ENCODE measurements at places on chromosomes 1 and 21.
A peak's percentile ranks its signal among the peaks of the same experiment; 100 is the strongest.

GRCh38 chr1:16181887-16182719 lies 26.2 kb upstream of the EPHA2 start:
- no peak for DNase-seq

GRCh38 chr1:41767534-41768525 lies 150.9 kb downstream of the HIVEP3 start:
- no peak for DNase-seq

GRCh38 chr1:85339089-85339488 lies 62.7 kb upstream of the BCL10 start:
- DNase-seq, result no peak

GRCh38 chr1:110312188-110313121 lies 26.7 kb upstream of the RBM15 start:
- peak; percentile 79 for DNase-seq

DNA sequence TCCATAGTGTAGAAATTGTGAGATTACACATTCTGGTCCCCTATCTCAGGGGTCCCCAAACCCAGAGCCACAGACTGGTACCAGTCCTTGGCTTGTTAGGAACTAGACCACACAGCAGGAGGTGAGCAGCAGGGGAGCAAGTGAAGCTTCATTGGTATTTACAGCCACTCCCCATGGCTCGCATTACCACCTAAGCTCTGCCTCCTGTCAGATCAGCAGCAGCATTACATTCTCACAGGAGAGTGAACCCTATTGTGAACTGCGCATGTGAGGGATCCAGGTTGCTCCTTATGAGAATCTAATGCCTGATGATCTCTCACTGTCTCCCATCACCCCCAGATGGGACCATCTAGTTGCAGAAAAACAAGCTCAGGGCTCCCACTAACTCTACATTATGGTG lies 229.7 kb upstream of the IRF2BP2 start:
- DNase-seq, result no peak

DNA sequence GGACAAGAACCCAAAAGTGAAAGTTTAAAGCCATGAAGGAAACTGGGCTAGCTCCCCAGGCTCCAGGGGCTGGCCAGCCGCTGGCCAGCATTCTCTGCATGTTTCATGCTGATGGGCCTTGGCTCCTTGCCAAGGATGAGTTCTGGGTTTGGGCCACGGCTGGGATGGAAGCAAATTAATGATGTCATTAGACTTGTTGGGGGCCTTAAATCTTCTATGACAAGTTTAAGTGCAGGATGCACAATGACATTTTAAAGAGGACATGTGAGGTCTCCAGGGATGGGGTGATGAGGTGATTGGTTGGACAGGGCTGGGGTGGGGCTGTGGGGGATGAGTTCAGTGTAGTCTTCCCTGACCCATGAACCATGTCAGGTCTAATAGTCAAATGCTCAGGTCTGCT lies 199.6 kb downstream of the TRABD2B start:
- no peak for DNase-seq

- DNase-seq, result no peak
Measured at GRCh38 chr1:201191653-201192260, 1.1 kb downstream of the IGFN1 start.

- DNase-seq, result no peak
Measured at GRCh38 chr1:156539818-156540355, 32.5 kb downstream of the IQGAP3 start.

- no peak for DNase-seq
Measured at GRCh38 chr21:26719750-26720149, 125.5 kb downstream of the ADAMTS1 start.

GRCh38 chr1:181777286-181777685 lies 284.2 kb downstream of the ZNF648 start:
- no peak for DNase-seq

DNA sequence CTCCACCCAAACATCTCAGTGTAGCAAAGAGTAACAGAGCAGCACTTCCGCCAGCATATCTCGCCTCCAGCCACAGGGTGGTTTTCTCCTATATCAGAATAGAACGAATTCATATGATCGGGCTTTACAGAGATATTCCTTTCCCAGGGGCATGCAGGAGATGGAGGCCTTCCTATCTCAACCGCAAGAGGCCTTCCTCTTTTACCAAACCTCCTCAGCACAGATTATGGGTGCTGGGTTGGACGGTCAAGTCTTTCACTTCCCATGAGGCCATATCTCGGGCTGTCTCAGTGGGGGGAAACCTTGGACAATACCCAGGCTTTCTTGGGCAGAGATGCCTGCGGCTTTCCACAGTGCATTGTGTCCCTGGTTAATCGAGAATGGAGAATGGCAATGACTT lies 65.8 kb downstream of the OVGP1 start:
- DNase-seq, result no peak

DNA sequence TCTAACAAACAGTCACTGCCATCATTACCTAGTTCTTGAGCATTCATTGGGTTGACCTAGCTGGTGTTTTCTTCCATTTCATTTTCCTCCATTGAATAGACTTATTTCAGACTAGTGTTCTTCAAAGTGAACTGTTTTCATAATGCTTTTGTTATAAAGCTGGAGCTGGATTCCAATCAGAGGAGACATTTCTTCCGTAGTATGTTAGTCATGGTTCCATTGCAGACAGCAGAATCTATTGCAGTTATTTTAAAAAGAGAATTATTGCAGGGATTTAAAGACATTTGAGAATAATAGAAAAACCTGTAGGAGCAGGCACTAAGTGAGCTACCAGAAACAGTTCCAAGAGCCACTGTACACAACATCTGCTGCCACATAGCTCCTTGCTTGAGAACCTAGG lies 50.0 kb downstream of the HHAT start:
- DNase-seq, result no peak

DNA sequence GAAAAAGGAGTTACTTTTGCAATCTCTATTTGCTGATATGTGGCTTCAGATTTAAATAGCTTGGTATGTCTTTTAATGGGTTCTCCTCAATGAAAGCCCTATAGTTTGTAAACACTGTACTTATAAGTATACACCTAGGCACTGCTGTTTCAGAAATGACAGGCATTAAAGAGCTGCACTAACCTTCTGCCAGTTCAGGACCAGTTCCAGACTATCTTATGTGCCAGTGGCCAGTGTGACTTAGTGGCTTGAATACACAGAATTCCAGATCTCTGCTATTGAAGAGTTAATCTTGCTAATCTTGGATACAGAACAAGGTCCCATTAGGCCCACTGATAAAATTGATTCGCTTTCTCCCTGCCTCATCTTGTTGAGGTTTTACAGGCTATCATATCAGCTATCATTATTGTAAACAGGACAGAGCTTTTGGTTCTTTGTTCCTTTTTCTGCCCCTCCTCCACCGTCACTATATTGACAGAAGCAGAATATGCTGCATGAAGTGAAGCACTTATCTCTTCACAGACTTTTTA lies 337.5 kb downstream of the LRRIQ3 start:
- no peak for DNase-seq

DNA sequence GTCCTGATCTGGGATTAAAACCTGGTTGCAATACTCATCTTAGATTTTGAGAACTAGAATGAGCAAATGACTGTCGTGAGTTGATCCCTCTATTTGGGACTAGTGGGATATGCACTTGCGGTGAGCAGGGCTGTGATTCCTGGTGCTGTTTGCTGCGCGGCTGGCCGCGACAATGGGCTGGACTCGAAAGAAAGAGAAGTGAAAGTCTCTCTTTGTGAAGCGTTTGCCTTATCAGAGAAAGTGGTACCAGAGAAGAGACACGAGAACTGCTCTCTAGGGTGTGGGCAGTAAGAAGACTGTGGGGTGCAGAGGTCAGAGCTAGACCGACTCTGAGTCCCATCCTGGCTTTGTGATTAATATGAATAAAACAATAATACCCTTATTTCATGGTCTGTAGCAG lies 8.6 kb downstream of the ST6GALNAC3 start:
- peak; percentile 68 for DNase-seq

- no peak for DNase-seq
Measured at GRCh38 chr1:225842074-225842473, 32.1 kb downstream of the EPHX1 start.

DNA sequence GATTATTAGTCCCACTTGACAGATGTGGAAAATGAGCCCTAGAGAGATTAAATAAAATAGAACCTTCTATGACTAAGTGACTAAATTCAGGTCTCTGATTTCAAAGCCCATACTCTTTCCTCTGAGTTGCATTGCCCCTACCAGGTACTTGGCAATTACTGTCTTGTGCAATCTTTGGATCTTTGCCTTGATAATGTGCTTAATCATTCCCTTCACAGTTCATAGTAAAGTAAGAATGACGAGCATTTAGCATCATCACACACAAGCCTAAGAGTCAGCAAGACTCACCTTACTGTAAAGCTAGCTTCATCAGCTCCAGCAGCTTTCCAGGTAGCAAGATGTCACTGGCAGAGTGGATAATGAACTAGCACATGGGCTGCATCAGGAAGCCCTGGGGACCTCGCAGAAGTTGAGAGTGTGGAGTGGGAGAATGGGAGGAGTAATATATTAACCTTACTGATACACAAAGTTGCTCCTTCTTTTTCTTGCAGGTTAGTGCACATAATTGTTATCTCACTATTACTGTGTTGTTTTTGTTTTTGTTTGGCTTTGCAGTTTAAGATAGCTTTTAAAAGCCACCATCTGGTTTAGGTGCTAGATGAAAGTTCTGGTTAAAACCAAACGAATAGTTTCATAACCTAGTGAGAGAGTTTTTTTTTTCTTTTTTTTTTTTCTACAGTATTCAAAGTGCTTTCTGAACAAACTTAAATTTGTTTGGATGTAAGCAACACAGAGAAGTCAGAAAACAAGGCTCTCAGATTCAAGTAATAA lies 71.8 kb downstream of the PBX1 start:
- DNase-seq, result no peak

- no peak for DNase-seq
Measured at GRCh38 chr1:208289716-208290115, 45.5 kb upstream of the PLXNA2 start.

DNA sequence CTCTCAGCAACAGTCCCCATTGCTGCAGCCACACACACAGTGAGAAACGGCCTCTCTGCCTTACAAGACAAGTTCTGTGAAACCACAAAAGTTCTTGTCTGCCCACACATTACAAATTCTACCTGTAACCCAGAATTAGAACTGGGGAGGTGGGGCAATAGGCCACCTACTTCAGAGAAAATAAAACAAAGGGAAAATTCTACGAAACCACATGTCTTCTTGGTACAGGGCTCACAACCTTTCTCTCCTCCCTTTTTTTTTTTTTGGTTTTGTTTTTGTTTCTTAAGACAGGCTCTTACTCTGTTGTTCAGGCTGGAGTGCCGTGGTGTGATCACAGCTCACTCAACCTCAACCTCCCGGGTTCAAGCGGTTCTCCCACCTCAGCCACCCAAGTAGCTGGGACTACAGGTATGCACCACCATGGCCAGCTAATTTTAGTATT lies 30.2 kb downstream of the LPAR3 start:
- DNase-seq, result no peak

DNA sequence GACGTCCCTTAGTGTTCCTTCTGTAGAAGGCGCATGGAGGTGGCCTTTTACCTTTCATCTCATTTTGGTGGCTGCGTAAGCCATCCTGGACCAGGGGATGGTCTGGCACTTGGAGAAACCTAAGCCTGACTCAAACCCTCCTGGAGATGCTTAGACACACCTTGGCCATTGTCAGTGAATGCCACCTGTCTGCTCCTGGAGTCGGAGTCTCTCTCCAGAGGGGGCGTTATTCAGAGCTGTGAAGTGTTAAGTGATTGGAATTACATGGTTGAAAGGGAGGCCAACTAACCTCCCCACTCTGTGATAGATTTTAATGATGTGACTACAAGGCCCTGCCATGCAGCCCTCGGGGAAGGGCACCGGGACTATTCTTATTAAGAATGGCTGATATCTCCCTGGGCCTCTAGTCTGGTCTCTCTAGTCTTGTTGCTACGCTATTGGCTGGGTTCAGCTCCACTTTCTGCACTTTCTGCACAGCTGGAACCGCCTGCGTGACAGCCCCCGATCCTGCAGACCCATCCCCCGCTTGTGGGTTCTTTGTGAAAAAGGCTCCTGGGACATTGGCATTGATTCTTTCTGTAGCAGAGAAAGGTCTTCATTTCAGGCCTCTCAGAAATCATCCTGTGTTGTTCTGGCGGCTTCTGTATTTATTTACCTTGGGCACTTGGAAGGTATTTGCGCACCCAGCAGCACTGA lies 4.2 kb downstream of the RASSF5 start:
- no peak for DNase-seq

DNA sequence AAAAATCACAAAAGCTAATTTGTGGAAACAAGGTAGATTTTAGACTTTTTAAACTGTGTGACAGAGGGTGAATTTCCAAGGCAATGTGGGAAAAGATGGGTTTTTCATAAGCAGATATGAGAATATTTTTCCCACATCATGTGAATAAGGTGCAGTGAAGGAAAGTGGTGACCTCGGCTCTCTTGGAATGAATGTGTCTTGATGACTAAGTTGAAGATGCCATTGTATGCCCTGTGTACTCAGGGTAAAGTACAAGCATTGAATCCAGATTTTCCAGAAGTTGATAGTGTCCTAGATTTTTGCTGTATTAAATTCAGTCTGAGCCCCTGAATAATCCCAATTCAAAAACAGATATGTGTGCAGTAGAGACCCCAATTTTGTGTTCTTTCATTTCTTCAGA lies 442.6 kb upstream of the ADGRL2 start:
- no peak for DNase-seq

DNA sequence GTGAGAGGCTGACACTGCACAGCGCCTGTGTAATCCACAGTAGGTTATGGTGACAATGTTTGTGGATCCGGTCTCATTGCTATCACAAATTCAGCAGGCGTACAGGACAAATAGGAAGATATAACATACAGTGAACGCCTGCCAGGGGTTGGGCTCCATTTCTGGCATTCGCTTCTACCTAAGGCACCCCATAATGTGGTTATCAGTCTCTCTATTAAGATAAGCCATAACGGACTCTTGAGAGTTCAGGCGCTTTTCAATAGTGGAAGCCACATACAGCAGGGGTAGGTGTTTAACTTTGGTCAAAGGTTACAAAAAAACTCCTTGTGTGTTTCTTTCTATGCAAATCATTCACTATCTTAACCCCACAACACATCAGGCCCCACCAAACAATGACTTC lies 72.8 kb downstream of the SIPA1L2 start:
- no peak for DNase-seq

GRCh38 chr1:28804071-28804470 lies 7.9 kb upstream of the OPRD1 start:
- no peak for DNase-seq

DNA sequence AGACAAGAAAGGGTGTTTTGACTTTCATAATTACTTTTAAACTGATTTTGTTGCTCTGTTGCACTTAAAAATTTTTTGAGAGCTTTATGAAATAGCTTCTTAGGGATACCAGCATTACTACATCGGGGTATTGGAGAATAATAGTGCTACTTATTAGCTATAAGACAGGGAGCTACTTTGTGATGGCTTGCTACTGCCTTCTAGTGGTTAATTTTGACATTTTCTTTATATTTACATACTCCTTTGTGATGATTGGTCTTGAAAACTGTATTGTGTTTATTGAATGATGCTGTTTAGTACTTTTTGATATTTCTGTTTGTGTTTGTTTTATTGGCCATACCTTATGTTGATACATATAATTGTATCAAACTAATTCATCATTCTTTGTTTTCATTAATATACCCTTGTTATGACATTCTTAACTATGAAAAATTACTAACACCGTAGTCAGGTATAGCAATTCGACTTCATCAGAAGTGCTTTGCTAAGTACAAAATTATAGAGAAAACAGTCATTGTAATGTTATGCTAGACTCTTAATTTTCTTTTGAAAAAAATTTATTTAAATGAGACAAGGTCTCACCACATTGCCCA lies 85.5 kb downstream of the CLIC4 start:
- no peak for DNase-seq

GRCh38 chr1:221897321-221897721 lies 155.4 kb upstream of the DUSP10 start:
- no peak for DNase-seq

- DNase-seq, result no peak
Measured at GRCh38 chr1:243508303-243508713, 252.5 kb downstream of the SDCCAG8 start.

Data from head of caudate nucleus (tissue), 42 donors.